ENCODE measurements at places on chromosomes 7 and 10.

DNA sequence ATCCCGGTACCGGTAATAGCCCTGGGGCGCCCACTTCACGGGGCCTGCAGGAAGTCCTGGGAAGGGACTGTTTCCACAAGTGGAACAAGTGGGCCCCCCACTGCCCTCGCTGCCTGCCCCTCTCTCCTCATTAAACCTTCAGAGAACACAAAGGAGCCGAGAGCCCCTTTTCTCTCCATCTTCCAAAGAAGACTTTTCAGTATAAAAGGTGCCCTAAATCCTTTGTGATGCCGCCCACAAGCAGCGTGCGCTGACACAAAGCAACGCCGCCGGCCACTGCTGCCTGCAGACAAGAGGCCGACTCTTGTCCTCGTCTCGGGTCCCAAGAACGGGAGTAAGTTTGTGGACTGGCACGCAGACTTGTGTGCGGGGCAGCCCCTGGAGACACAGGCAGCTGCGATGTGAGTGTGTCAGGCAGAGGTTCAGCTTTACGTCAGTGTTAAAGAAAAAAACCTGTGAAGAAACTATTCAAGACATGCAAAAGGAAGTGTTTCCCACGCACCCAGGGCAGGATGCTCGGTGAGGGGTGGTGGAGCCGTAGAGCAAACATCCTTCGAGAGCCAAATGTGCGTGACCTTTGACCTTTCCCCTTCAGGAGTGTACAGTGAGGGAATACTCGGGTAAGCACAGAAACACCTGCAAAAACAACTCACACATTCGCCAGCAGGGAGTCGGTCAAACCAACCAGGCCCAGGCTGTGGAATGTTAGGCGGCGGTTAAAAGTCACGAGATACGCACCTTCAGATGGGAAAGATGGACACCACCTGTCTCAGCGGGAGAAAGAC lies 118.2 kb downstream of the VIPR2 start:
- DNase-seq = no peak

- DNase-seq = peak; percentile 35
Observed at GRCh38 chr7:12458520-12459131, 55.0 kb upstream of the VWDE start.

DNA sequence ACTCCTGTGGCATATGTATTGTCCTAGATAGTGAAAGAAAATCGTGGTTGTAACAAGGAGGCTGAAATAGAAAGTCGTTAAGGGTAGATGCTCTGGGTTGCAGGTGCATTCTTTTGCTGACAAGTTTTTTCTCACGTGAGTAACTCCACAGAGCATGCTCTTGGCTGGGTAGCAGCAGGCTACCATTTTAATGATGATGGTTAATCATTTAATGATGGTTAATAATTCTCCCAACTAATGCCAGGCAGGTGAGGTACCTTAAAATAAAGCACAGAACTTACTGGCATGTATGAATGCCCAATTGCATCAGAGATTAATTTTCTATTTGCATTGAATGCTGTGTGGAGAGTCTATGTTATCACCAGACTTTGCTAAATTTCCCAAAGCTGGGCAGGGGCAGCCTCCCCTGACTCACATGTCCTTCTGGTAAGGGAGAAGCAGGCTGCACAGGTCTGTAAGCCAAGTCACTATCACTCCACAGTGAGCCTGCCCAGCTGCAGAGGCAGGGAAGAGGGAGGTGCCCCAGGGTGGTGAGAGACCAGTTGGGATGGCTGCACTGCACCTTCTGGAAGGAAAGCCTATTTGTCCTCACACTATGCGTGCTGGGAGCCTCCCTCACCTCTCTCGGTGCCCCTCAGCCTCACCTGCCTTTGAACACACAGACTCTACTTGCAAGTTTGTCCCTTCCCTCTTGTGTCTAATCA lies 287.0 kb upstream of the IGFBP3 start:
- DNase-seq = no peak

DNA sequence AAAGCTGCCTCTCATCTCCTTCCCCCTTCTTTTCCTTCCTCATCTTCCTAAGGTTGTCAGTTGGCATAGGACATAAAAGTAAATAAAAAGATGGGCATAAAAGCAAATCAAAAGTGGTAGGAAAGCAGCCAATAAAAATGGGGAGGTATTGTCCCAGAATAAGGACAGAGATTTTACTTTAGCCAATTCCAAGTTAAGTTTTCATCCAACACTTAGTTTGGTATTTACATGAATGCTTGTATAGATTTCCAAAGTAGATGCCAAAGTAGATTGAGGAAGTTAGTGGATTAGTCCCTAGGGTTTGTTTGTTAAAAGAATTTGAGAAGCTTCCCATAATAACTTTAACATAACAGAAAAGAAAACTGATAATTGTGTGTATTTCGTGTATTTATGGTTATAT lies 33.7 kb downstream of the HDAC9 start:
- no peak for DNase-seq

DNA sequence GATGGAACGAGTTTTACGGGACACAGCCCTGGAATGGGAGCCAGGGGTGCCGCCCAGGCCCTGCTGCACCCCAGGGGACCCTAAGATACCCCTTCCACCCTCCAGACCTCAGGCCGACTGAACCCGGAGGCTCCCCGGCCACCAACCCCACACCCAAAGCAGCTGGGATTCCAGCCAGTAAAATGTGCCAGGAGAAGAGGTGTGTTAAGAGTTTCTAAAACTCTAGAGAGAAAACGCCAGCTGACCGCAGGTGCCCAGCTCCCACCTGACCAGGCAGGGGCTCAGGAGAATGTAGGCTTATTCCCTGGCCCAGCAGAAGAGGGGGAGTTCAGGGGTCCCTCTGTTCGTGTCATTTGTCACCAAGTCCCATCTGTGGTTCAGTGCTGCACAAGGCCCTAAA lies 17.5 kb downstream of the NUDT1 start:
- DNase-seq = no peak

- DNase-seq = no peak
Observed at GRCh38 chr7:475951-476441, 43.6 kb downstream of the PDGFA start.

DNA sequence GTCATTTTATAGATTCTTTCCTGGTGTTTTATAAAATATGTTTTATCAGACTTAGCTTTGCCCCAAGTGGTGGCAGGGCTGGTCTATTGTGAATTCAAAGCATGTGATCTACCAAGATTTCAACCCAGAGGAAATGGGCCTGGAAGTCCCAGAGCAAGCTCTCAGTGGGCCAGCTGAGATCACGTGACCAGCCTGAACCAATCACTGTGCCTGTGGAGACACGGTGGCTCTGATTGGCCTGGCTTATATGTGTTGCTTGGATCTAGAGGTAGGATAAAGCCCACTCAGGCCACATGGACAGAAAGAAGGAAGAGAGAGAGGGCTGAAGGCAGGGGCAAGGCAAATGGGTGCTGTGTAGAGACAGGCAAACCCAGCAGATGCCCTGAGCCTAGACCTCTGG lies 65.5 kb upstream of the GATA3 start:
- peak; percentile 30 for DNase-seq

DNA sequence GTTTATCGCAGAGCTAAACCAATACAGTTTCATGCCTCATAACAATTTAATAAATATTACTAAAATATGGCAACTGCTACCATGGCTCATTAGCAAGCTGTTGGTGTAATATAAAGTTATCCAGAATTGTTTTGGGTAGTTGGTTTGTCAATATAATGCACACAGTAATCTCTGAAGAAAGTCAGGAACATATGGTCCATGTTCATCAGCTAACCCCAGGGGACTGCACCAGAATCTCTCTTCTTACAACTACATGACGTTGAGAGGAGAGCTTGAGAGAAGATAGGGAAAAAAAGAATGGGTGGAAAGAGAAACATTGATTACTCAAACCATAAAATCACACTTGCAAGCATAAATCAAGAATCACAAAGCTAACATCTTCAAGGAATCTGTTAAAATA lies 333.7 kb downstream of the NRG3 start:
- no peak for DNase-seq

GRCh38 chr10:66218289-66218688 lies 707.5 kb upstream of the LRRTM3 start:
- DNase-seq = no peak

DNA sequence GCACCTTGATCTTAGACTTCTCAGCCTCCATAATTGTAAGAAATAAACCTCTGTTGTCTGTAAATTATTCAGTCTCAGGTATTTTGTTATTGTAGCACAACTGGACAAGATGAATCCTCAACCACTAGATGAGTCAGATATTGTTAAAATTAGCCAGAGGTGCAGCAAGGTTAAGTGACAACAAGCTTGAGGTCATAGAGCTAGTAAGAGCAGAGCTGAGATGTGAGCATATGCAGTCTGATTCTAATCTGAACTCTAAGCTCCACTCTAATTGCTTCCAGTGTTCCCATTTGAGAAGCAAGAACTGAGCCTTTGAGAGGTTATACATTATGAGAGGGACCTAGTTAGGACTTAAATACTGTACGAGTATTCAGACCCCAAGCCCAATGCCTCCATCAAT lies 93.1 kb downstream of the FZD1 start:
- DNase-seq = no peak

DNA sequence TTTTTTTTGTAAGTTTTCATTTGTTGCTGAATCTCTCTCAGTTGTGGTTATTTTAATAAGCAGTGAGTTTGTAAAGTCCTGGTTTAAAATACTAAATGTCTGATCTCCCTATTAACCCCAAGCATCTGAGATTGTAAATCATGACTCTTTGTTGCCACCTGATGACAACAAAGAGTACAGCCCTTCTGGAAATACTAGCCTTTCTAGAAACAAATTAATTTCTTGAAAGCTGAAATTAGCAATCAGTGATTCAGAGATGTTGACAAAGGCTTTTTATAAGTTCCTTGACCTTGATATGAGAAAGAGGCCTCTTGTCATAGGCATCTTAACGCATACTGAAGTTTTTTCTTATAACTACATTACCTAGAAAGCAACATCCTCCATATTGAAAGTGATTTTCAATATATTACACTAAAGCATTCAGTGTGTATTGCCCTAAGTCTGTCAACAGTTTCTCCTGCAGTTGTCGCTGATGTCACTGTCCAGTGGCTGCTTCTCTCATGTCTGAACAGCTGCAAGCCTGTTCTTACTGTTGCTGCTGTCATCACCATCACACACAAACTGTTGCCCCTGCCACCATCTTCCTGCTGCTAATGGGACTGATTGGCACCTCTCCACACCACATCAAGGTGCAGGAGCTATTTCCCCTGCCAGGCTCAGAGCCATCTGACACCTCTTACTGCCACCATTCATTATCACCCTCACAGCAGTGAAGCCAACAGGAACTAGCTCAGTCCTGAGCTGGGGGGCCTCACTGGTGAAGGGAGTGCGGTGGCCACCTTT lies 95.1 kb upstream of the LRGUK start:
- DNase-seq = no peak

Data from erythroblast (primary cell).